ENCODE measurements at places on chromosomes 4 and X.

DNA sequence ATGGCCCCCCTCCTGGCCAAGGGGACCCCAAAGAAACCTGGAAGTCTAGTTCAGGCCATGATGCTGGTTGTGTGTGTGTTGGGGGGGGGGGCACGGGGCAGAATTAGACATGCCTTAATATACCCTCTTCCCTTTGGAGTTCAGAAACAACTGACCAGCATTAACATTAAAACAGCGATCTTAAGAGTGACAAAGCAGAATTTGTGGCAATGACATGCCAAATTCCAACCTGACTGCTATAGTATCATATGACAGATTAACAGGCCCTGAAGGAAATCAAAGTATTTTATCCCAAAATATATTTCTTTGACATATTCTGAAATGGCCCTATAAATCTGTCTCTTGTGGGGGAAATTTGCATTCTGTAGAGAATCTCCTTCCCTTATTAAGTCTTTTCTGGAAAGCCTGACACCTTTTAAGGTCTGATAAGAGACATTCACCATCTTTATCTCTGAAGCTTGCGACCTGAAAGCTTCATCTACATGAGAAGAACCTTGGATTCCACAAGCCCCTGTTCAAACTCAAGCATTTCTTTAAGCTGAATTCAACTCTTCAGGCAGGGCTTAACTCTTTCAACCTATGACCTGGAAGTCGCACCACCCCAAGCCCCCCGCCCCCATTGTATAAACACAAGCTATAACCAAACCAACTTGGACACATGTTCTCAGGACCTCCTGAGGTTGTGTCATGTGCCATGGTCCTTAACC, 40.2 kb downstream of the ABCB7 start:
- no peak for DNase-seq

DNA sequence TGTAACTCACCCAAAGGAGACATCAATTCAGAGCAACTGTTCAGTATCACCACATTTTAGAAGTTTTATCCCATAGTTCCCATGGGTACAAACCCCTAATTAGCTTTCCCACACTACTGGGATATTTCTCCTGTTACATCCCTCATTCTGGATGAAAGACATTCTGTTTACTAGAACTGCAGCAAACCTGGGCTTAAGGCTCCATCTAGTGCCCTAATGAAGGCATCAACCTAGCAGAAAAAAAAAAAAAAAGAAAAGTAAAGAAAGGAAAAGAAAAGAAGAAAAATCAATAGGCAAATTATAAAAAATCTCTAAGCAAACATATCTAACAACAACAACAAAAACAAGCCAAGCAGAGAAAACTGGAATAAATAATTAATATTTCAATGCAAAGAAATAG, 133.7 kb upstream of the CPXCR1 start:
- no peak for DNase-seq

DNA sequence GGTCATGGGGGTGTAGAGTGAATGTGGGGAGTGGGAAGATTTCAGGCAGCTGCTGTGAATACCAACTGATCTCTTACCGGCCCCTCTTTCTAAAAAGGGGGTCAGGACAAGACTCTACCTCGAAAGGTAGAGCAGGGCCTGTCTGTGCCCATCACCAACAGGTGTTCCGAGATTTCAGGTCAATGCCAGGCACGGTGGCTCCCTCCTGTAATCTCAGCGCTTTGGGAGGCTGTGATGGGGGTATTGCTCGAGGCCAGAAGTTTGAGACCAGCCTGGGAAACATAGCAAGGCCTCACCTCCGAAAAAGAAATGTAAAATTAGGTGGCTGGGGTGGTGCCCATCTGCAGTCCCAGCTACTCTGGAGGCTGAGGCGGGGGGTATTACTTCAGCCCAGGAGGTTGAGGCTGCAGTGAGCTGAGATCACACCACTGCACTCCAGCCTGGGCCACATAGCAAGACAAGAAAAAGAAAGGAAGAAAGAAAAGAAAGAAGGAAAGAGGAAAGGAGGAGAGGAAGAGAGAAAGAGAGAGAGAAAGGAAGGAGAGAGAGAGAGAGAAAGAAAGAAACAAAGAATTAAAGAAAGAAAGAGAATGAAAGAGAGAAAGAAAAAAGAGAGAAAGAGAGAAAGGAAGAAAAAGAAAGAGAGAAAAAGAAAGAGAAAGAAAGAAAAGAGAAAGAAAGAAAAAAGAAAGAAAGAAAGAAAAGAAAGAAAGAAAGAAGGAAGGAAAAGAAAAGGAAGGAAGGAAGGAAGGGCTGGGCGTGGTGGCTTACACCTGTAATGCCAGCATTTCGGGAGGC, 50.1 kb downstream of the CRLF2 start:
- no peak for DNase-seq

DNA sequence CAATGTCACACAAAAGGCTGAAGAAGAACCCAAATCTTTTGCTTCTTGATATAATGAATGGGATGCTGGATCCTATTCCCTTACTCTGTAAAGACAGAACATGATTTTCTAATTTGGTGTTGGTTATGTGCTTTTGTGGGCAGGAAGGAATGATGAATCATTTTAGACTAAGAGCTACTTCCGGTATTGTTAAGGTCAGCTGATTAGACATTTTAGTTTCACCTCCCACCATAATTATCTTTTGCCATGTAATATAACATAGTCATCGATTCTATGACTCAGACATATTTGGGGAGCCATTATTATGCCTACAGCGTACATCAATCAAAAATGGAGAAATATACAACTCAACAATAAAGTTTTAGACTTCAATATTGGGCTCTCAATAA, 265.3 kb downstream of the ZNF674 start:
- no peak for DNase-seq

GRCh38 chr4:93870876-93871458, 42.4 kb downstream of the ATOH1 start:
- no peak for DNase-seq

GRCh38 chr4:7608046-7608445, 173.3 kb upstream of the PSAPL1 start:
- DNase-seq: no peak

DNA sequence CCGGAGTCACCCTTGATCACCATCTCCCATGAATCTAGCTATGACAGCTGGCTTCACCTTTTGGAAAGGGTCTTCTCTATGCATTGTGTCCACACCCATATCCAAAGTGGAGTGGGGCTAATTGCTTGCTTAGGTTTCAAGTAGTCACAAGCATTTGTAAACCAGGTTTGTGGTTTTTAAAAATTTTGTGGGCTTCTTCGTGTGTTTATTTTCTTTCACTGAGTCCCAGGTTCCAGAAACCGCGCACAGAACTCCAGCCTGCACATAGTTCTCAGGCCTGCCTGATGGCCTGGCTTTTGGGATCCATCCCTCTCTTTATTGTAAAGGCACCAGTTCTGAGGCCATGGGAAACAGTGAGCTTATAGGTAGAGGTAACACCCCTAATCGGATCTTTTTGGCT, 70.2 kb upstream of the TLR3 start:
- no peak for DNase-seq

- DNase-seq: no peak
These were observed 315.9 kb downstream of the LDB2 start for GRCh38 chr4:16582526-16582925.

DNA sequence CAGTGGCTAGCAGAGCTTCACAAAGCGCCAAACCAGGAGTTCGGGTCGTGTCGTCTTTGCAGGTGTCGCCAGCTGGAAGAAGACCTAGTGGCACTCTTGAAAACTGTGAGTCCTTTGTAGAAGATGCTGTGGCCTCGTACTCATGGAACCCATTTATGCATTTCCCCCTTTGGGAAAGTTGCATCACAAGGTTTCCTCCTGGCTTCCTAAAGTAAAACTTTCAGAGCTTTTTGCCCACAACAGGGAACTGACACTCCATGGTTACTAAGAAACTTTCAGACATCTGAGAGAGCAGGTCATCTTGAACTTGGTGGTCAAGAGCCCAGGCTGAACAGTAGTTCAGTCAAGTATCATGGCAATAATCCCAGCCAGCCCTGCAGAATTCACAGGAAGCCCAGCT, 15.9 kb upstream of the NOCT start:
- DNase-seq: no peak

- no peak for DNase-seq
These were observed 454.2 kb downstream of the GRIA2 start for GRCh38 chr4:157674699-157675098.

GRCh38 chr4:182434720-182435119, 191.5 kb downstream of the TENM3 start:
- no peak for DNase-seq

GRCh38 chrX:120797188-120797851, 78.3 kb downstream of the CT47B1 start:
- DNase-seq: no peak

DNA sequence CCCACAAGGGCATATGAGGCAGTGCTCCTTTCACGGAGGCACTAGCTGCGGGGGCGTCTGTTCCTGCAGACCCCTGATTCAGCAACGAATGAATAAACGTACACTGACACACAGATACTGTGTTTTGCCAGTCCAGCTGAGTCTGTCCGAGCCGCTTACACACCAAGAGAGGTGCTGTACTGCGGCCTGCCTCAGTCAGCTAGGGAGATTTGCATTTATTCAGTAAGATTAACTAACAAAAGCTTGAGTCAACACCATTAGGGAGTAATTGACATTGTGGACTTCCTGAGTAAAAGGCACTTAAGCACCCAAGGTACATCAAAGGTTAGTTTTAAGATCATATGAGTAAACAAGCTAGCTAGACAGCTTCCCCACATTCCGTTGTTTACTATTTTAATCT, 31.0 kb upstream of the BEX4 start:
- no peak for DNase-seq

- no peak for DNase-seq
These were observed 31.6 kb upstream of the LSM6 start for GRCh38 chr4:146143888-146144287.

- DNase-seq: no peak
These were observed 54.4 kb upstream of the USP26 start for GRCh38 chrX:133151336-133151735.

- DNase-seq: no peak
These were observed 554.4 kb downstream of the ARAP2 start for GRCh38 chr4:35689870-35690269.

DNA sequence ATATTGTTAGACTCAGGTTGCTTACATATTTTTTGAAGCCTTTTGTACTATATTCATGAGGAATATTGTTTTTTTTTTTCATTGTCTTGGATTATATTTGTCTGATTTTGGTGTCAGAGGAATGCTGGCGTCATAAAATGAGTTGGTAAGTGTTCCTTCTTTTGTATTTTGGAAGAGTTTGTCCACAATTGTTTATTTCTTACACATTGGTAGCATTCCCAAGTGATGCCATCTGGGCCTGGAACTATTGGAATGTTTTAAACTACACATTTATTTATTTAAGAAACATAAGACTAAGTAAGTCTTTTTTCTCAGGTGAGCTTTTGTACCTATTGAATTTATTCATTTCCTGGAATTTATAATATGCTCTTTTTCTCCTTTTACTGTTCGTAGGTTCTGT, 107.6 kb downstream of the LARP1B start:
- DNase-seq: no peak

DNA sequence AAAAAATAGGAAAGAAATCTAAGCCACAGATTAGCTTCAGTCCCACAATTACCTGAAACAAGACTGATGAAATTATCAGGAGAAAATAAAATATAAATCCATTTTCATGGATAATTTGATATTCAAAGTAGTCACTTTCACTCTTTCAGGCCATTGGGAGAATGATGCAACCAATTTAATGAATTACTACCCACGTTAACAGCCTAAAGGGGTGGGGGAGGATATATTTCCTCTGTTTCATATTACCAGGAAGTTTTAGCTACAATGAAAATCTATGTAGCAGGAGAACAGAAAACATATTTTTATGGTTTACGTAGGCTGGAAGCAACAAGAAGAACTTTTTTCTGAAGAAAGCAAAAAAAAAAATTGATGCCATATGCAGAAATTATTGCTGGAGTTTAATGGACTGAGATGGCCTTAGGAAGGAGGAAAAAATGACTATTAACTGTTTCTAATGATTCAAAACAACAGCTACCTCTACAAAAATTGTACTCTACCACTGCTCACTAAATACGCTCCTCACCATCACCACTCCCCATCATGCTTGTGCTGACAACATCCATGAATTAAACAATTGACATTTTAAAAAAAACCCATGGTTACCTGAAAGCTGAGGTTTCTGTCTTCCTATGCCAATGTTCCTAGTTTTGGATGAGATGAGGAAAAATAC, 100.9 kb downstream of the CXXC4 start:
- no peak for DNase-seq

- DNase-seq: no peak
These were observed 83.1 kb downstream of the MAGED1 start for GRCh38 chrX:51976503-51976902.

GRCh38 chr4:139658185-139658584, 7.4 kb upstream of the MGST2 start:
- DNase-seq: no peak

DNA sequence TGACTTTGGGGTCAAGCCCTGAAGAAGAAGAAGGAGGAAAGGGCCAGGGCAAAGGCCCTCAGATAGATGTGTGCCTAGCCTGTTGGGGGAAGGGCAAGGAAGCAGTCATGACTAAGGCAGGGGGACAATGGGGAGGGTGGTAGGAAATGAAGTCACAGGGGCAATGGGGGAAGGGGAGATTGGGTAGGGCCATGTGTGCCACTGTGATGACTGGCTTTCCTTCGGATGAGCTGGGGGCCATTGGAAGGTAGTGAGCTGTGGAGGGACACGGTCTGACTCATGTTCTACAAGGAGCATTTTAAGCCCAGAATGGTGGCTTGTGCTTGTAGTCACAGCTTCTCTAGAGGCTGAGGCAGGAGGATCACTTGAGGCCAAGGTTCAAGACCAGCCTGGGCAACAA, 642.0 kb downstream of the MID1IP1 start:
- no peak for DNase-seq

- DNase-seq: no peak
These were observed 27.7 kb downstream of the FNIP2 start for GRCh38 chr4:158796370-158797140.

DNA sequence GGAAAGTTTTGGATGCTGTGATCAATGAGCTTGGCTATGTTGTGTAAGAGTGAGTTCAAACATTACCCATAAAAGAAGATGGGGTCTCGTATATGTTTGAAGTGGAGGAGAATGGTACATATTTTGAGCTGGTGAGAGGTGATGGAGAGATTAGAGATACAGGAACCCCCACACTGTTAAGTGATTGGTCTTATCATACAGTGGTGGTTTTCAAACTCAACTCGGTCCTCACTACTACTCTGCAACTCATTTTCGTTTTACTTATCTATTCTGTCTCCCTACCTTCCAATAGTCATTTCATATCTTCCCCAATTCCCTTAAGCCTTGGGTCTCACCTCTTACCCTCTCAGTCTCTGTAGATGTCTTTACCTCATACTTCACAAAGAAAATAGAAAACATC, 16.4 kb upstream of the TNIP3 start:
- no peak for DNase-seq

DNA sequence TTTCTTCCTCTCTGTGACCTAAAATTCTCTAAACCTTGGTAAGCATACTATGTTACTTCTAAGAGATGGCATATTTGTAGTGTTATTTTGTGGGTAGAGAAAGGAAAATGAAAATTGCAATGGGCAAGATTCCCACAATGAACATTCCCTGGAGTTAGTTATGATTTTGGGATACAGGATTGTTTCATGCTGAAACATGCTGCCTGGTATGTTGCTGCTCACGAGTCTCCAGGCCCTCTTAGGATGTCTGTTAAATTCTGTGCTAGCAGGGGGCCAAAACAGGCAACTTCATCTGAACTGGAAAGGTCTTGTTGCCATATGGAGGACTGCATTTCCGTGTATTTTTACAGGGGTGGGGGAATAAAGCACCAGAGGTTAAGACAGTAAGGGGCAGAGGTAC, 18.9 kb upstream of the MSMO1 start:
- no peak for DNase-seq

GRCh38 chr4:13524504-13525243, 19.6 kb downstream of the NKX3-2 start:
- no peak for DNase-seq

GRCh38 chr4:22941688-22942375, 249.1 kb downstream of the GBA3 start:
- DNase-seq: no peak

Data from progenitor cell of endocrine pancreas (in vitro differentiated cells).